ENCODE measurements at places on chromosomes 1 and 21.

- DNase-seq: no peak
These were observed 106.8 kb downstream of the AK5 start for GRCh38 chr1:77388661-77389060.

- DNase-seq: no peak
These were observed 7.7 kb upstream of the HLCS start for GRCh38 chr21:36973986-36974850.

DNA sequence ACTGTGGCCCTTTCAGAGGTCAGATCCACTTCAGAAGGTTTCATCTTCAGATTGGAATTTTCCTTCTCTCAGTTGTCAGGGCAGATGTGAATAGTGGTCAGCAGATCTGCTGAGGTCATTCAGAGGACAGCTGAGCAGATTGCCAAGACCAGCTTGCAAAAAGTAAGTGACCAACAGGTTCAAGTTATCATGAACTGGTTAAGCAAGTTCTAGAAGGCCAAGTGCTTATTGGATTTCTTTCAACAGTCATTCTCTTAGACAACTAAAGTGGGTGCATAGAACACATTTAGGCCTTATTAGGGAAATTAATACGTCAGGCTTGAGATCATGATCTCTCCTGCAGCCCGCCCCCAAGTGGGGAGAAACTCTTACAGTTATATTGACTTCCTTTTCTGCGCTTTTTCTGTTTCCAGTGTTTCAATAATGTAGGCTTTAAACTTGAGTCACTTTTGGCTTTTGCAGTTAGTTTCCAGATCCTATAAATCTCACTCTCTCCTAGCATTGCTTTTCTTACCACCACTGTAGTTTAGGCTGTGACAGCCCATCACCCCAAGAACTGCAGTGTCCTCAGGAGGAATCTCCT lies 96.4 kb downstream of the C1orf21 start:
- DNase-seq: no peak

GRCh38 chr1:53521924-53522552 lies 62.8 kb downstream of the DMRTB1 start:
- no peak for DNase-seq

DNA sequence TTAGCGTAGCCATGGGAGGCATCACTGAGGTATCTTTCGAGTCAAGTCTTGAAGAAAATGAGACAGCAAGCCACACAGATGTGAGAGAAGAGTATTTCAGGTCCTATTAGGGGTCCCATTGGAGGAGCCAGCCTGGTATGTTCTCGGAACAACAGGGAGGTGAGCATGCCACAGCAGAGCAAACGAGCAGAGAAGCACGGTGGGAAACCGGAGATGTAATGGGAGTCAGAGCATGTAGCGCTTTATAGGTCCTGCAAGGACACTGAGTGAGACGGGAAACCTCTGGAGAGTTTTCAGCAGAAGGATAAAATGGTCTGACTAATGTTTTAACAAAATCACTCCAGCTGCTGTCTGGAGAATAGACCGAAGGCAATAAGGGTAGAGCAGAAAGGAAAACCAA lies 15.9 kb downstream of the H3-3A start:
- DNase-seq: no peak

GRCh38 chr1:221157026-221157761 lies 278.0 kb downstream of the HLX start:
- no peak for DNase-seq

DNA sequence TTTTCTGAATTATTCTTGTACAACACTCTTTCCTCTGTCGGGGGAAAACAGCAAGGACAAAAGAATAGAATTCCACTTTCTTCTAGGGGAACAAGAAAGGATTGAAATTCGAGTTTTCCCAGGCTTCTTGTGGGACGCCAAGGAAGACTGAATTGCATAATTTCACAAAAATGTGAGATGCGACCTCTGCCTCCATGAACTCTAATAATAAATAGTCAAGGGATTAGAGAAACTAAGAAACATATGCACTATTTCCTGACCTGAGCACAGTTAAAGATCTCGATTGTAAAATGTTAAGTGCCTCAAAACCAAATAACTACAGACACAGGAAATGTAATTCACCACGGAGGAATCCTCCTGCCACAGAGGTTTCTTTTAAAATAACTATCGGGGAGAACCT lies 117.3 kb upstream of the MARK1 start:
- no peak for DNase-seq

- no peak for DNase-seq
These were observed 277.8 kb downstream of the LTN1 start for GRCh38 chr21:28714777-28715464.

DNA sequence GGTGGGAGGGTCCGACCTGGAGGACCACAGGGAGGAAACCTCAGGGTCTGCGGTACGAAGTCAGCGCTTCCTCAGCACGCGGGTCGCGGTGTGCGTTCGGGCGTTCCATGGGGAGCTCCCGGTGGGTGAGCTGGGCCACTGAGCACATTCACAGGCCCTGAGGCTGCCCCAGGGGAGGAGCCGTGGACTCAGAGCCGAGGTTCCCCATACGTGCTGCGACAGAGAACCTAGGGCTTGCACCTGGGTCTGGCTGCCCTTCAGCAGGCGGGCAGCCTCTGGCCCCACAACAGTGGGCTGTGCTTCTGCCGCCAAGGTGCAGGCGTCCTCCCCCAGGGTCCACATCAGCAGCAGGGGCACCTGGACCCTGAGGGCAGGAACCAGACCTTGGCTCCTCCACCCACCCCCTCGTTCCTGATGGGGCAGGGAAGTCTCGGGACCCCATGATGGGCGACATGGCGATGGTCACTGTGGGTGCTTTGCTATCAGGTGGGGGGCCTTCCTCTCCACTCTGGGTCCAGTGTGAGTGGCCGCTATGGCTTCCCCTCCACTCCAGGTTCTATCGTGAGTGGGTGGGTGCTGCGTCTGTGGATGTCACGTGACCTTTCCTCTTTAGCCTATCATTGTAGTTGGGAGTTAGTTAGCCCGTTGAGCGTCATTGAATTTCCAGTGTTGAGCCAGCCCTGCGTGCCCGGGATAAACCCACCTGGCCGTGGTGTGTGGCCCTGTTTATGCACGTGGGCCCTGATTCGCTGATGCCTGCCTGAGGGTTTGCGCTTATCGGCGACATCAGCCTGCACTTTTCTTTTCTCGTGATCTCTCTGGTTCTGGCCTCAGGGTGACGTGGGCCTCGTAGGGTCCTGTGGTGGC lies 27.9 kb downstream of the FTCD start:
- DNase-seq: no peak

DNA sequence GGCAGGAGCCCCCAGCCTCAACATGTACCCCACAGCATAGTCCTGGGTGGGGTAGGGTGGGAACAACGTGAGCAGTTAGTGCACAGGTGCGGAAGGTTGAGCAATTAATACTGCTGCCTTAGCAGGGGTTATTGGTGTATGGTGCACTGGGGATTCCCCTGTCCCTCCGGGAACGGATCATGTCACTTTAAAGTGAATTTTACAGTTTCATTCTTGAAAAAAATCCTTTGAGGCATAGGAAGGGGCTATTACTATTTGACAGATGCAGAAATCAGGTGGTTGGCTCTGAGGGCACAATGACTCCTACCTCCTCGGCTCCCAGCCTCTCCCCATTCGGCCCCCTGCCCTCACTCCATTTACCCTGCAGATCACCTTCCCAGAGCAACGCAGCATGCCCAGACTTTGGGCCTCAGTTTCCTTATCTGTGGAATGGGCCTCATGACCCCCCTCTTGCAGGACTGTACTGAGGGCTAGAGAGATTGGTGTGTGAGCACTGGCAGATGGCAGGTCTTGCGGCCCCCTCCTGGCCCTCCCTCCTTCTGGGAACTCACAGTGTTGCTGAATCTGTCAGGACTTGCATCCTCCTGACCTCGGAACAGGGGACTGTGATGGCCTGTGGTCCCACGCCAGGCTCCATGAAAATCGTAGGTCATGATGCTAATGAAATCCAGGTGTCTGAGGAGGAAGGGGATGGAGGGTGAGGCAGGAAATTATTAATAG lies 5.1 kb upstream of the MYBPH start:
- DNase-seq: no peak

DNA sequence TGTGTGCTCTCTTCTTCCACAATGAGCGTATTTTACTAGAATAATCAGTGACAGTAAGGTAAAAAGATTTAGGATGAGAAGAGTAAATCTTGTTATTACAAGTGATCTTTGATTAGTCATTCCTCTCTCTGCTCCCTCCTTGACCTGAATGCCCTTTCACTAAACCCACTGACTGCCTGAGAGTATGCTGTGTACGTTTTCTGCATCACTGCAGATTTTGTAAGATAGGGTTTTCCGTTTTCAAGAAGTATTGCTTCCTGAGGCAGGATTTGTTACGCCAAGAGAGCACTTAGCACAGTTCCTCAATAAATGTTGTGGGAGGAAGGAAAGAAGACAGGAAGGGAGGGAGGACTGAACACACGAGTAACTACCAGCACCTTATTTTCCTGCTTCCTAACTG lies 7.7 kb upstream of the LAMB3 start:
- no peak for DNase-seq

DNA sequence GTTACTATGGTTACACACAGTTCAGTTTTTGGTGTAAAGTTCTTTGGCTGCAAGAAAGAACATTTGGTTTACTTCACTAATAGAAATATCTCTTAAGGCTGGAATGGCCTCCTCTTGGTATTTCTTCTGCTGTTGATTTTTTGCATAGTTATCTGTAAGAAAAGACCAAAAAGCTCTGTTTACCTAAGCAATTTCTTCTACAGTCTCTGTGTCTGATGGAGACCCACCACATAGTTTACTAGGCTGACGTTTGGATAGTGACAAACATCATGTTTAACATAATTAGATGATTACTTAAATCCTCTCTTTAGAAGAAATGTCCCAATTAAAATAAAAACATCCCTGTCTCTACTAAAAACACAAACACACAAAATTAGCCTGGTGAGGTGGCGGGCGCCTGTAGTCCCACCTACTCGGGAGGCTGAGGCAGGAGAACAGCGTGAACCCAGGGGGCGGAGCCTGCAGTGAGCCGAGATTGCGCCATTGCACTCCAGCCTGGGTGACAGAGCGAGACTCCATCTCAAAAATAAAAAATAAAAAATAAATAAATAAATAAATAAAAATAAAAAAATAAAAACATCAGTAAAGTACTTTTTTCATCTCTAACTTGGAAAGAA lies 7.2 kb downstream of the PIGP start:
- DNase-seq: no peak

Data from activated naive CD4-positive, alpha-beta T cell treated with anti-CD3 and anti-CD28 coated beads, Interleukin-2, amount 10 ng/mL, durations not matched to agents 7 days and 5 days (primary cell).